CD4-positive, alpha-beta memory T cell (primary cell): ENCODE measurements at places on chromosomes 4 and X. TPM values are rescaled to one million over a fixed set of nuclear protein-coding genes. Genes with fewer than 3 reads are reported as not detected.

DNA sequence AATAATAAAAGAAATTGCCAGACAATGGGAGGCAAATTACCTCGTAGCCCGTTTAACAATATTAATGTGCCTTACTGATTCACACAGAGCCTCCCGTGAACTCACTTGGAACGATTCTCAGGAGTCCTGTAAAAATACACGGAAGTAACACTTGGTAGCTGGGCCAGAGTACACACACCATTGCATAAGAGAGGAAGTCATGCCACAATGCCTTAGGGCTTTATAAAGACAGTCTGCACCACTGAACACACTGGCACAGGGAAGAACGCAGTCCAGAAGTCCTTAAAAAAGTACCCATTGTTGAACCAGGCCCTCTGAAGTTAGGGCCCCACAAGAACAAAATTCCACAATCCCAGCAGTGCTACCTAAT lies 15.1 kb downstream of the SLC2A9 start:
- no peak for DNase-seq

The LUZP4 gene
- total RNA-seq, result not detected

- no peak for DNase-seq
Measured at GRCh38 chrX:136835761-136836160, 44.8 kb downstream of the RBMX start.

DNA sequence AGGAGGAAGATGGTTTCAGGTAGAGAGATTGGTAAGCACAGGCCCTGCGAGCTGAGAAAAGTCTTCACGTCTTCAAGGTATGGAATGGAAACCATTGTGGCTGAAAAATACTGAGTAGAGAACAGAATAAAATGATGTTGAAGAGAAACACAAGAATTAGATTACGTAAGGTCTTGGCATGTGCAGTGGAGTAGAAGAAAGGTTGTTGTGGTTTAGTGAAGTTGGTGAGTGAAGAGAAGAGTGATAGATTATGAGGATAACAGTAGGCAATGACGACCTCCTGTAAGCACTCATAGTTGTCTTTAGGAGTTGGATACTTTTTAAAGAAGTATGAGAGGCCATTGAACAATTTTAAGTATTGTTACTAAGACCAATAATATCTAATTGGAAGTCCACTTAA lies 642.6 kb downstream of the PCDH7 start:
- DNase-seq, result no peak

DNA sequence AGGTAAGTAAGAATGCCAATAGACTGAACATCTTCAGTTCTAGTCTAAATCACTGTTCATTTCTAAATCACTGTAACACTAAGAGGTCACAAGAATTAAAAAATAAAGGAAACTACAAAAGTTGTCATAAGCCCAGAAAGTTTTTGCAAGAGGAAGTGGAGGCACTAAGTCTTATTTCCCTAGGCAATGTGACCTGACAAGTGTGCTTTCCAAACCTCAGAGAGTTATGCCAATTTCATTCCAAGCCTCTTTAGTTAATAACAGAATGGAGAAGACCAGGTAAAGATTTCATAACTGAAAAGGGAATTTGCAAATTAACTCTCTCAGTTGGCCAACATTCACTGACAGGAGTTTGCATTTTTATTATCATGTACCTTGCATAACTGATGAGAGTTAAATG lies 40.5 kb downstream of the BBS12 start:
- DNase-seq, result no peak
